ENCODE measurements at places on chromosomes 12 and 14.
A peak's percentile ranks its signal among the peaks of the same experiment; 100 is the strongest.

GRCh38 chr12:1916371-1917171, 1.9 kb downstream of the CACNA2D4 start:
- DNase-seq = no peak

DNA sequence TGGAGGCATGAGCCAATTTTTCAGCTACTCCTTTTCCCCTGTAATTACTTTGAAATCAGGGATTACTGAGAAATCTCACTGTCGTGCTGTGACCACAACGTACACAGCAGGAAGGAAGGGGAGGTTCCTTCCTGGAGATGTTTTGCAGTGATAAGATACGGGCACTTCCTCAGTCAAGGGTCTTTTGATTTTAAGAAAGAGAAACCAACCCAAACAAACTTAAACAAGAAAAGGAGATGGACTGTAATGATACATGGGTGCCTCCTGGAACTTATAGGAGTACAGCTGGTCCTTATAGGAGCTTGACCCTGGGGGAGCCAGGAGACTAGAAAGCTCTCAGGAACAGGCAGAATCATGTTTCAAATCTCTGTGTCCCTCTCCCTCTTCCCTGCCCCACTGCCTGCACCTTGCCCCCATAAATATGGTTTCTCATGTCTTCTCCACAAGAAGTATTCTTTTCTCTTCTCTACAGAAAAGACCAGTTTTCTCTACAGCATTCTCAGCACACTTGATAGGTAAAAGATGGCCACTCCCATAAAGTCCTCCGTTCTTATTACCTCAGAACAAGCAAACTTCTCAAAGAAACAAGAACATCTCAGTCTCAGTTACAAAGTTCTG, 281.1 kb upstream of the AMIGO2 start:
- no peak for DNase-seq

GRCh38 chr12:46263140-46264016, 5.5 kb downstream of the SLC38A1 start:
- DNase-seq = no peak

DNA sequence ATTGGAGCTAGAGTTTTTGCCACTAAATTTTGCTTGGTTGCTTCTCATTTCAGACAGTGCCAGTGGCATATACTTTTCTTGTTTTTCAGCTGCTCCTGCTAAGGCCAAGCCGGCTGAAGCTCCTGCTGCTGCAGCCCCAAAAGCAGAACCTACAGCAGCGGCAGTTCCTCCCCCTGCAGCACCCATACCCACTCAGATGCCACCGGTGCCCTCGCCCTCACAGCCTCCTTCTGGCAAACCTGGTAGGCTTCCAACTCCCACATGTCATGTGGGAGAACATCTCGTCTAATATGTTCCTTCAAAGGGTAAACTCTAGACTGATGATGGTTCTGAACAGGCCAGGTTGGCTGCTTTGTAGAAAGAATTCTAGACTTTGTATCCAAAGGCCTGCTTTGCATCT, 11.0 kb downstream of the DLST start:
- DNase-seq = no peak

DNA sequence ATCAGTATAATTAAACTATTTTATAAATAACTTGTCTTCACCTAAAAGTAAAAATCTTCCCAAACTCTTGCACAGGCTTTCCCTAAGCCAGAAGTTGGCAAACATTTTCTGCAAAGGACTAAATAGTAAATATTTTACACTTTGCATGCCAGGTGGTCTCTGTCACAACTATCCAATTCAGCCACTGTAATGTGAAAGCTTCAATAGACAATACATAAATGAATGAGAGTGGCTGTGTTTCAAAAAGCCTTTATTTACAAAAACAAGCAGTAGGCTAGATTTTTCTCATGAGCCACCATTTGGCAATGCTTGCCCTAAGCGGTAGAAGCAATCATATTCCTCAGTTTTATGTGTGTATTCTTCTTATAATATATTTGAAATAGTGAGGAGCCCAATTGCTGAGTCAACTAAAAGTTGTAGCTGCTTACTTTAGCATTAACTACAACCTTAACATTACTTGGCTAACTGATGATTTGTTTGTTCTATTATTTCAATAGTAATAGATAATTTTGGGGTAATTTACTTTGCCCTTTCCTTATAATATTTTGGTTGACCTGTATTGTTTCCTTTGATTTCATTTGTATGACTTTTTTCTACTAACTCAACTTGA, 236.0 kb upstream of the SYT1 start:
- DNase-seq = no peak

DNA sequence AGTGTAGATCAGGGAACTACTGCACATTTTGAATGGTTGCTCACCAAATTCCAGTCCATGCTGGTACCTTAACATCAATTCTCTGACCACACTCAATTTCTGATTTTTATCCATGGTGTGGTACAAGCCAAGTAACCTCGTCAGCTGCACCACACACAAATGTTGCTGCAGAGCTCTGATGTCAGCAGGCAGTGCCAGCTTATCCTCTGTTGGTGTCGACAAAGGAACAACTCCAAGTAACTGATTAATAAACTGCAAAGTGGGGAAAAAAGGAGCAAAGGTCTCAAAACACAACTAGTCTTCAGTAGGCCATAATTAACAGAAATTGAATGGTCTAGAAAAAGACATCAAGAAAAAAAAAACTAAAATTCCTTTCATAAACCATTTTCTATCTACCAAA, 47.4 kb downstream of the NAA25 start:
- no peak for DNase-seq

- no peak for DNase-seq
Observed at GRCh38 chr12:4615667-4616066, 33.2 kb downstream of the AKAP3 start.

- DNase-seq = peak; percentile 38
Observed at GRCh38 chr12:31895449-31896150, 63.6 kb upstream of the RESF1 start.

GRCh38 chr12:92457458-92458180, 245.2 kb upstream of the PLEKHG7 start:
- no peak for DNase-seq

DNA sequence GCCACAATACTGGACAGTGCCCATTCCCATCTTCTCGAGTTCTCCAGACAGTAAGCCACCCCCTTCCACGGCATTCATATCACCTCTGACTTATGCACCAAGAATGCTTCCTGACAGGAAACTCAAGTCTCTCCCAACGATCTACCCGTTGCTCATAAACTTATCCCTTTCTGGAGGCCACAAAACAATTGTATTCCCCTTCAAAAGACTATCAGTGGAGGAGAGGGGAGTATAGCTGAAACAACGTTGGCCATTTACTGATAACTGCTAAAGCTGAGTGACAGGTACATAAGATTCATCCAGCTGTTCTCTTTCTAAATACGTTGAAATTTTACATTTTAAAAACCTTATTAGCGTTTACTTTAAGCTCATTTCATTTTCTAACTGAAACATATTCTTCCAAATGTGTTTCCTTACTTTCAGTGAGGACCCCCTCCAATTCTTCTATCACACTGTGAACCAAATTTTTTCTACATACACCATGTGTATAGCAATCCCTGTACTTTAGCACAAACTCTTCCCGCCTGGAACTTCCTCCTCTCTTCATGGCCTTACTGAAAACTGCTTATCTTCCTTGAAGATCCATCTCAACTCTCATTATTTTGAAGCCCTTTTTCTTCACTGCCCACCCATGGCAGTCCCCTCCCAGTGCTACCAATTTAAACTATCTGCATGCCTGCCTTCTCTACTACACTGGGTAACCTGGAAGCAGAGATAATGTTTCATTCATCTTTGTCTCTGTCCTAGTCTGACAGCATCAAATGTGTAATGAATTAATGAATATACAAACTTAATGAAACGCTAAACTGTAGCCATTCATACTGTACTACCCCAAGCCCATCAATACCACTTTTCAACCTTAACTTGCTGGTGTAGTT, 28.8 kb downstream of the ATXN2 start:
- DNase-seq = no peak

GRCh38 chr14:22510527-22511110, 78.4 kb downstream of the DAD1 start:
- DNase-seq = no peak

- no peak for DNase-seq
Observed at GRCh38 chr14:34072921-34073320, 122.0 kb upstream of the EGLN3 start.

- peak; percentile 0 for DNase-seq
Observed at GRCh38 chr14:101226603-101227425, 323.3 kb upstream of the RTL1 start.

- no peak for DNase-seq
Observed at GRCh38 chr12:115620816-115621215, 656.7 kb downstream of the MED13L start.

- DNase-seq = no peak
Observed at GRCh38 chr12:34394211-34395055, 372.1 kb downstream of the ALG10 start.

GRCh38 chr12:126067626-126068329, 1002.5 kb downstream of the AACS start:
- DNase-seq = no peak

- no peak for DNase-seq
Observed at GRCh38 chr14:95163666-95164065, 6.3 kb upstream of the DICER1 start.

GRCh38 chr14:79270361-79270760, 940.9 kb downstream of the DIO2 start:
- no peak for DNase-seq

DNA sequence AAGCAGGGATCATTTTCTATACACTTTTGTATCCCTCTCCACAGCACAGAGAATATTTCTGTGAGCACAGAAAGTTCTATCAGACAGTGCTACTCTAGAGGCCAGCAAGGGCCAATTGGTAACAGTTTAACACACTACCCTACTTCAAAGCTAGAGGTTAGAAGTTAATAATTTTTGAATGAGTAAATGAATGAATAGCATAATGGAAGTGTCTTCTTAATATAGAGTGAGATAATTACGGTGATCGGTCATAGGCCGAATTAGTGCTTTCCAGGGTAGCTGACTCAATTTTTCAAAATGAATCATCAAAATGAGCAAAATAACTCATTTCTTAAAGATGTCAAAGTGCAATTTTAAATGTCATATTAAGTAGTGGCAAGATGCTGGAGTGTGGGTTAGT, 67.0 kb upstream of the CCDC198 start:
- no peak for DNase-seq

DNA sequence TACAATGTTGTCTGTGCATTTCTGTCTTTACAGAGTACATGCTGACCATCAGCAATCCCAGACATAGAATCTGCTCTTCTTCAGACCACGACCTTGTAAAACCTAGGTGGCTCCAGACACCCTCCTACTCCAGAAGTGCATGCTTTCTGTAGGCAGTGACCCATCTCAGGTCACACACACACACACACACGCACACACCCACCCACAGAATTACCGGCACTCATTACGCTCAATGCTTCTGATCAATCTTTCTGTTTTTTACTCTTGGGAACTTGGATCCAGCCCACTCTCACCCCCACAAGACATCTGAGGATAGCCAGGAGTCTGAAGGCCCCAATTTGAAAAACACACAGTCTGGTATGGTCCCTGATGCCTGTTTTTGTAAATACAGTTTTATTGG, 7.5 kb upstream of the TSPAN9 start:
- no peak for DNase-seq

GRCh38 chr12:124321556-124322270, 26.8 kb downstream of the RFLNA start:
- no peak for DNase-seq

DNA sequence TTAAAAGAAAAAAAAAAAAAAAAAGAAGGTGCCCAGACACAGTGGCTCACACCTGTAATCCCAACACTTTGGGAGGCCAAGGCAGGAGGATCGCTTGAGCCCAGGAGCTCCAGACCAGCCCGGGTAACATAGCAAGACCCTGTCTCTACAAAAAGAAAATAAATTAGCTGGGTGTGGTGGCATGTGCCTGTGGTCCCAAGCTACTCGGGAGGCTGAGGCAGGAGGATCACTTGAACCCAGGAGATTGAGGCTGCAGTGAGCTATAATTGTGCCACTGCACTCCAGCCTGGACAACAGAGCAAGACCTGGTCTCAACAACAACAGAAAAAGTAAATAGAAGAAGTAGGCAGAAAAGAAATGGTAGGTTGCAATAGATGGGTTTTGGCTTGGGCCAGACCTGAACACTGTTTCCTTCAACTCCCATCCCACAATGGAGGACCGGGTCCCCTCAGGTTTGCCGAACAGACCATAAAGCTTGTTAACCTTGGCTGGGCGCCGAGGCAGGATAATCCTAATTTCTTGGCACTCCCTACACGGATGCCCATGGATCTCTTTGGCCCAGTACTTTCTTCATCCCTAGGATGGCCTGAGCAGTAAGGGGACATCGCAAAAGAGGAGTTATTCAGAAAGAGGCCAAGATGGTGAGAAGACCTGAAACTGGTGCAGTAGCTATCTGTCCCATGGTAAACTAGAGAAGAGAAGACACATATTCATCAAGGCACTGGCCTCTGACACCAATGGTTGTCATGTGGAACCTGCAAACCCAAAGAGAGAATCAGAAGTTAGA, 165.5 kb upstream of the CCND2 start:
- DNase-seq = no peak

DNA sequence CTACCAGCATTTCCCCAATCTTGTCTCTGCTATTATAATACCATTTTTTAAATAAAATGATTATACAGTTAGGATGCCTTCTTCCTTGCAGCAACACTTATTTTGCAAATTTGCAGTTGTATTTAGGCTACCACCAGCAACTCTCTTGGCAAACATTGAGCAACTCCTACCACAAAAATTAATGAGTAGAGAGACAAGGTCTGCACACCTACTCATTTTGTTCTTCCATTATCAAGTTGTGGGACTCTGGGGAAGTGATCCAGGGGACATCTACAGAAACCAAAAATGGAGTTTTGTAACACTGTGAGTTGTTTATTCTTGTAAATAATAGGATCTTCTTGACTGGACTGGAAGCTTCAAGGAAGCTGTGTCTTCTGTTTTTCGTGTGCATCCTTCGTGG, 38.6 kb downstream of the DGLUCY start:
- no peak for DNase-seq

GRCh38 chr12:106248312-106248845, 559 bp upstream of the CKAP4 start:
- peak; percentile 60 for DNase-seq

- no peak for DNase-seq
Observed at GRCh38 chr12:42118136-42118879, 26.4 kb downstream of the GXYLT1 start.

GRCh38 chr12:105420659-105421240, 90.3 kb downstream of the C12orf75 start:
- peak; percentile 77 for DNase-seq

DNA sequence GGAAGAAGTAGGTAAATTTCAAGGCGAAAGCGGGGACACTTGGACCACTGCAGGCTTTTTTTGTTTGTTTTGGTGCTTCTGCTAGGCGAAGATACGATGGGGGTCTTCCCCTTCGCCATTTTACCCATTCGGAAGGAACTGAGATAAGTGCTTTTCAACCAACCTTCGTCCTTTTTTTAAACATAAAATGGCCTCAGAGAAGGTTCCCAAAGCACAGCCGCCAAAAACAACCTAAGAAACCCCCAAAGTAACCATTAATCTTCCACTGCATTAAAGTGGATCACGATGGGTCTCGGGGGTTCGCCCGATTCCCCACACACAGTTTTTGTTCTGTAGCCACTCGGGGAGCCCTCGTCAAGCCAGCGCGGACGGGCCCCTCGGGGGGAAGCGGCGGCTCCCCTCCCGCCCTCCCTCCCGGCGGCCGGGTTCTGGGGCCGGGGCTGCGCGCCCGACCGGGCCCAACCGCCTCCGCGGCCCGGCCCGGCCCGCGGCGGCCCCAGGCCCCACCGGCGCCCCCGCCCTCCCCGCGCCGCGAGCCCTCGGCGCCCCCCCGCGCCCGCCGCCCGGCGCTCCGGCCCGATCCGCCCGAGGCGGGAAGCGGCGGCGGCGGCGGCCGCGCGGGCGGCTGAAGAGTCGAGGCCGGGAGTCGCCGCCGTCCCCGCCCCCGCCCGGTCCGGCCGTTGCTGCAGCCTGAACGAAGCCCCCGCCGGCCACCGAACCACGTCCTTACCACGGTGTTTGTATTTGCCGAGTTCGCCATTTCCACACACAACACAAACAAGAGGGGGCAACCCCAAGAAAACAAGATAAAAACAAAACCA, 790 bp downstream of the GTF2A1 start:
- DNase-seq = no peak
